ENCODE measurements at places on chromosomes 1 and 21. TPM values are rescaled to one million over a fixed set of nuclear protein-coding genes. Genes with fewer than 3 reads are reported as not detected.

Gene TEX38
- not detected for total RNA-seq

Gene MMEL1
- total RNA-seq, result 0.54 TPM

Gene OLFML2B
- total RNA-seq, result not detected

Gene SH2D1B
- total RNA-seq, result not detected

Gene SPRR3
- total RNA-seq, result not detected

Gene MX2
- total RNA-seq, result 11.5 TPM

Gene MAP3K21
- 1.6 TPM for total RNA-seq

Gene NBPF12
- total RNA-seq, result 13.0 TPM

Gene SIM2
- 0.12 TPM for total RNA-seq

Gene CNR2
- 0.02 TPM for total RNA-seq

Gene KRTAP10-2
- total RNA-seq, result not detected

Gene ESRRG
- not detected for total RNA-seq

Gene CD101
- 0.82 TPM for total RNA-seq

DNA sequence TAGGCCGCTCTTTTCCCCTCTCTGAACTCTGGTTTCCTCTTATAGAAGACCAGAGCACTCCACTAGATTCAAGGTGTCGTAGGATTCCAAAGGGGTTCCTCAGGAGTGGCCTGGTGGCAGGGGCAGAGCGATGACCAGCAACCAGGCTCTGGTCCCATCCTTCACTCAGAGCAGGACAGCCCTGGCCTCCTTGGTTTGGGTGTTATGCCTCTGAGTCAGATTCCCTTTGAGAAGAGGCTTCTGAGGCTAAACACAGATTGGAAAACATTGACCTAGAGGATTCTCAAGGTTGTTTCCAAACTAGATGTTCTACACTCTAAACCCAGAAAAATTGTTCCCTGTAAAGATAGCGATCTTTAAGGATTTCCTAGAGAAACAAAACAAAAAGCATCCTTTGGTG is 49.8 kb upstream of the IKBKE start:
- no peak for DNase-seq

DNA sequence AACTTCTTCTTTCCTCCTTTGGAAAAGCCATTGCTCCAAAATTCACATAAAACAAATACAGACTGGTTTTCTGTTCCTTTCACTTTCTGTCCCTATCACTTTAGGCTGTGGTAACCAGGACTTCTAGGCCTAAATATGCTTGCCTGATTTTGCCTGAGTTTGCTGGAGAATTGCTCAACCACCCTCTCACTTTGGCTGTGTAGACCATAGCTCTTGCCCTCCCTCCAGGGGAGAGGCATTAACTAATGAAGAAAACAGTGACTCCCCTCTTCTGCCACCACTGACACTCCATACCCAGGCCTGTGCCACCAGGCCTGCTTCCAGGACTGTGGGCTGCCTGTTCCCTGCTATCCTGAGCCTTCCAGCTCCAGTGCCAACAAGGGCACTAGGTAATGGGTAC is 163.5 kb downstream of the TOMM20 start:
- peak; percentile 77 for DNase-seq

DNA sequence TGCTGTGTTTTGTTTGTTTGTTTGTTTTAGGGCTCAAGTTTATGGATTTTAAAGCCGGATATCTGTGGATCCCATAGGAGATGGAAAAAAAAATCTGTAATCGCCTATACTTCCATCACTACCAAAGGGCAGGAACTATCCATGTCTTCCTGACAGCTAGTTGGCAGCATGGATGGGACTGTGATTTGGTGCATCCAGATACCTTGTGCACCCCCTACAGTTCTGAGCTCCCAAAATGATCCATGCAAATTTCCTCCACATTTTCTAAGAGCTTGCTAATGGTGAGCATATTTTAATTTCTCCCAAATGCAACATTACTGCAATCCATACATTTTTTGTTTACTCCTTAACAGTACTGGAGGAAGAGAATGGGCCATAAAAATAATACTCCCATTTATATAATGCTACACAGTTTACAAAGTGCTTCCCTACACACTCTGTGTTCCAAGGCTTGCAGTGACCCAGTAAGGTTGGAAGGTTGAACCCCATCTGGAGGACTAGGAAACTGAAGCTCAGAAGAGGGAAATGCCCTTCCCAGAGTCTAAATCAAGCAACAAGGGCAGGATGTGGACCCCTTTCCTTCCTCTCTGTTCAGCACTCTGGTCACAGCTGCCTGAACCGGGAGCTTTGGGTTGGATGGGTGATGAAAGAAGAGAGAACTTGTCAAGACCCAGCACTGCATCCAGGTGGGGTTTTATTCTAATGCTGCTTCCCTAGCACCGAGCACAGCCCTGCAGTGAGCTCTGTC is 48.0 kb downstream of the CAPN8 start:
- DNase-seq, result no peak

DNA sequence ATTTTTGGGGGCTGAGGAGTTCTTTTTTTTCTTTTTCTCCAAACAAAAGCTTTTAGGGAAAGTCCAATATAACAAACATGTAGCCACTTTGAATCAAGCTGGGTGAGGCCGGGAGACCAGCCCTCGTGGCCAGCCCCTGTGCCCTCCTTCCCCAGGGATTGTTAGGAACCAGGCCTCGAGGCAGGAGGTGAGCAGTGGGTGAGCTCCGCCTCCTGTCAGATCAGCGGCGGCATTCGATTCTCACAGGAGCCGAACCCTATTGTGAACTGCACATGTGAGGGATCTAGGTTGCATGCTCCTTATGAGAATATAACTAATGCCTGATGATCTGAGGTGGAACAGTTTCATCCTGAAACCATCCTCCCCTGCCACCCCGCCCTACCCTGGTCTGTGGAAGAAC is 41.8 kb upstream of the TTC22 start:
- DNase-seq, result no peak

DNA sequence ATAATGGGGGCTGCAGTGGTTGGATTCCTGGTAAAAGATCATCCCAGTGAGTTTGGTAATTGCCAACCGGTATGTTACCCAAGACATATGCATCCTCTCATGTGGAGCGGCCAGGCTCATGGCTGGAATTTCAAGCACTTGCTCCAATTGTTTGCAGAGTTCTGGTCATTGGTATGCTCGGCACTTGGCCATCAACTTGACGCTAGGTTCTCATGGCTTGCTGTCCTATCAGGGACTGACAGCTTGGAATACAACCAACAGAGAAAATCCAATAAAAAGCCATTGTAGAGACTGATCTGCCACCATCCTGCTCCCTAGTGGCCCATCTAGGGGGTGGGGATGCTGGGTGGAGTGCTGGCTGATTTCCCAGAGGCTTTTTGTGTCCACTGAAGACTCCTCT is 120.9 kb downstream of the EDEM3 start:
- DNase-seq, result no peak

DNA sequence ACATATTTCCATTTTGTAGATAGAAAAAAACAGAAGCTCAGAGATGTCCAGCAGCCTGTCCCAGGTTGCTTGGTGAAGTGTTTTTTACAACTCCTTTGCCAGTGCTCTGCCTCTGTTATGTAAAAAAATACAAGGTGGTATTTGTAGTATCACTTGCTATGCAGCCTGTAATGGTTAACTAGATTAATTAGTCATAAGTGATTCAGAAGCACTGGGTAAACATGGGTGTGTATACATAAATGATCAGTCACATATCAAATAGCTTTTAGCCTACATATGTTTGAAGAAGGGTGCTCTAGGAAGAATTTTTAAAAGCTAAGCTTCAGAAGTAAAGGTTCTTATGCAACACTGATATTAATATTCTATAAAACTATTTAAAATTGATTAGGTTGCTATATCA is 70.0 kb upstream of the MAGI3 start:
- no peak for DNase-seq

GRCh38 chr21:40300300-40300699 is 433.1 kb downstream of the PCP4 start:
- DNase-seq, result no peak

- DNase-seq, result no peak
Observed at GRCh38 chr1:14921057-14921456, 232.5 kb upstream of the TMEM51 start.

- no peak for DNase-seq
Observed at GRCh38 chr1:228986093-228986904, 251.0 kb downstream of the RHOU start.

DNA sequence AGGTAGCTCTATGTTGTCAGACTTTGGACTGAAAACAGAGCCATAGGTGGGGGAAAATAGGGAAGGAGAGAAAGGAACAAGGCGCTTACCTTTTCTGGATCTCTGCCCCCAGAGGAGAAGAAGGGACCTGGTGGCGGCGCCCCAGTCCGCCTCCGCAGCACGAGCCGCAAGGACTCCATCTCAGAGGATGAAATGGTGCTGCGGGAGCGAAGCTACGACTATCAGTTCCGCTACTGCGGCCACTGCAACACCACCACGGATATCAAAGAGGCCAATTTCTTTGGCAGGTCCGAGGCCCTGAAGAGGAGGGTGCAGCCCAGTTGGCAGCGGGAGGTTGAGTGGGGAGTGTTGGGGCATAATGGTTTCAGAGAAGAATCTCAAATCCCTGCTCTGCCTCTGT is 18.5 kb upstream of the TMEM222 start:
- no peak for DNase-seq

DNA sequence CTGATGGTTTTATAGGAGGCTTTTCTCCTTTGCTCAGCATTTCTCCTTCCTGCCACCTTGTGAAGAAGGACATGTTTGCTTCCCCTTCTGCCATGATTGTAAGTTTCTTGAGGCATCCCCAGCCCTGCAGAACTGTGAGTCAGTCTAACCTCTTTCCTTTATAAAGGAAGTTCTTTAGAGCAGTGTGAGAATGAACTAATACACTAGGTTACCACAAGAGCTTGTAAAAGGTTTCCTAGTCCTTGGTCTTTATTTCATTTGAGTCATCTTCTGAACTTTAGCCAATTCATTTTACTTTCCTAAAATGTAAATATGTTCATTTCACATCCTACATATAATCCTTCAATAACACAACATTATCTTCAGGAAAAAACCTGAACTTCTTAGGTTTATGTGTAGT is 365.3 kb downstream of the HHIPL2 start:
- no peak for DNase-seq

GRCh38 chr1:168187177-168187576 is 8.4 kb downstream of the TIPRL start:
- DNase-seq, result no peak

GRCh38 chr1:25112400-25112799 is 119.9 kb downstream of the SYF2 start:
- no peak for DNase-seq

- no peak for DNase-seq
Observed at GRCh38 chr1:94787691-94788090, 32.5 kb upstream of the SLC44A3 start.

DNA sequence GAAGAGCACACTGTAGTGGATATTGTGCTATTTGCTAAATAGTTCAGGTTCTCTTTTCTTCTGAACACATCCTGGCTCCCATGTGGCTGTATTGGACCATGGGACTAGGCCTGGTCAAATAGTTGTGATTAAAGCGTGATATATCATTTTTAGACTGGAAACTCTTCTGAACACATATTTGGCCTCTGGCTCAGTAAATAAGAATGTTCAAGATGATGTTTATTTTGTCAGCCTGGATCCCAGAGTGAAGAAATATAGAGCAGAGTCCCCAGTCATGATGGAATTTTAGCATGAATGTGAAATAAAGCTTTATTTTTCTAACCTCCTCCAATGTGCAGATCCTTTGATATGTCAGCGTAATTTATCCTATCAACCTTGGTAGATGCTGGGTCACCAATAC is 542.6 kb downstream of the ADGRL2 start:
- DNase-seq, result no peak

- no peak for DNase-seq
Observed at GRCh38 chr1:57270927-57271698, 152.7 kb downstream of the DAB1 start.

- DNase-seq, result no peak
Observed at GRCh38 chr1:156502894-156503697, 2.5 kb upstream of the MEF2D start.

- DNase-seq, result no peak
Observed at GRCh38 chr1:202034149-202034682, 23.8 kb downstream of the ELF3 start.

DNA sequence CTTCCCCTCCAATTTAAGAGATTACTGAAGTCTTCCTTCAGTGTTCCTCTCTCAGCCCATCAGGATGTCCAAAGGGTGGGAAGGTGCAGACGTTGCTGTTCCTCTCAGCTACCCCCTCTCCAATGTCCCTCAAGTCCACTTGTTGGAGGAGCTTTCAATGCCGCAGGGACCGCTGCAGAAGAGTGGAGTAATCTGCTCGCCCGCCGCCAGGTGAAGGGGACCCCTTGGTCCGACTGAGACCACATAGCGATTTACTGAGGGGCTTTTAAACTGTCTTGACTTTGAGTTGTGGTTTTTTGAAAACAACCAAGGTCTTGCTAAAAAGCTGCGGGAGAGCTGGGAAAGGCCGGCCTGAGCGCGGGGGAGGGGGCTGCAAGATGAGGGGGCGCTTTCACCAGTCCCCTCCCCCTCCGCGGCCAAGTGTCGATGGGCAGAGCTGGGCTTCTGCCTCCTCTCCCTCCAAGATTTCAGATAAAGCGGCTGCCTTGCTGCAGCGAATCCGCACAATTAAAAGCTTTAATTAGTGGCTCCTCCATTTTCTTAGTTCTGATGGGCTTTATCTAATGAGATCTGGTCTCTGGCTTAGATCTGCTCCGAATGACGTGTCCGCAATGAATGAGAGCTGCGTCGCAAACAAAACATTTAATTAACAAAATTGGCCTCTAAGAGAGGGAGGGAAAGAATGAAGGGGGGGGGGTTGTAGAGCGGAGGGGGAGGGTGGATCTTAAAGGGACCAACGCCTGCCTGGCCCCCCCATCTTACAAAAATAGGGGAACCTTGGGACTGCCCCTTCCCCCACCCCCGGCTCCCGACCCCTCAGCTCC is 5.9 kb downstream of the LMO4 start:
- peak; percentile 65 for DNase-seq

DNA sequence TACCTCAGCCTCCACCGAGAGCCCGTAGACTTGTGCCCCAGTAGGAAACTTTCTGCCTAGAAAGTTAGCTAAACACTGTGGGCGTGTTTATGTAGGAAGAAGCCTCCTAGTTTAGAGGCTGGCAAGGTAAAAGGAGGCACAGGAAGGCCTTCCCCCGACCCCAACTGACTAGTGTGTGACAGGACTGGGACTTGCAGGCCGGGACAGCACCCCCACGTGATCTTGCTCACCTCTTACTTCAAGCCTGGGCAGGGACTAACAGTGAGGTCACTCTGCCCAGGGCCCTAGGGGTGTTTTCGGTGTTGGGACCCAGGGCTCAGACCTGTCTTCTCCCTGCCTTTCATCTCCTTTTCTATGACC is 392 bp upstream of the TAGLN2 start:
- DNase-seq, result no peak
